ENCODE measurements at places on chromosomes 6 and 20.

DNA sequence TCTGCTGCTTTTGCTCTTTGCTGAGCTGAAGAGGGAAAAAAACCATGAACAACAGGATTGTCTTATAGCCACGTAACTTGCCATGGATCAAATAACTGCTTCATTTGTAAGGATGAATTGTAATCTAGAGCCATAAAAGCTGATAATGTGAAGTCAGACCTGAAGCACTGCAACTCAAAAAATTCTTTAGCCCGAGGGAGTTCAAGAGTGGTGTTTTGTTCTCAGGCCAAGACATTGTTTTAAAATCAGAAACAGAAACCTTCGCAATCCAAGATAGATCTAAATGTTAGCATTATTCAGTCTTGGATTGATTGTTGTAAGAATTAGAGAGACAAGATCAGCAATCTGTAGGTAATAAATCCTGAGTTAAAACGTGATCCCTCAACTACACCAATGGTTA, at the start of gene TRAPPC3L:
TSS of gene TRAPPC3L (minus strand) at position 34 of the 400 bp plus-strand sequence. CDS start 170 bp downstream, outside the sequence.
- DNase-seq, result no peak

- DNase-seq, result no peak
These were observed 54.7 kb downstream of the YTHDF1 start for GRCh38 chr20:63161176-63161651.

DNA sequence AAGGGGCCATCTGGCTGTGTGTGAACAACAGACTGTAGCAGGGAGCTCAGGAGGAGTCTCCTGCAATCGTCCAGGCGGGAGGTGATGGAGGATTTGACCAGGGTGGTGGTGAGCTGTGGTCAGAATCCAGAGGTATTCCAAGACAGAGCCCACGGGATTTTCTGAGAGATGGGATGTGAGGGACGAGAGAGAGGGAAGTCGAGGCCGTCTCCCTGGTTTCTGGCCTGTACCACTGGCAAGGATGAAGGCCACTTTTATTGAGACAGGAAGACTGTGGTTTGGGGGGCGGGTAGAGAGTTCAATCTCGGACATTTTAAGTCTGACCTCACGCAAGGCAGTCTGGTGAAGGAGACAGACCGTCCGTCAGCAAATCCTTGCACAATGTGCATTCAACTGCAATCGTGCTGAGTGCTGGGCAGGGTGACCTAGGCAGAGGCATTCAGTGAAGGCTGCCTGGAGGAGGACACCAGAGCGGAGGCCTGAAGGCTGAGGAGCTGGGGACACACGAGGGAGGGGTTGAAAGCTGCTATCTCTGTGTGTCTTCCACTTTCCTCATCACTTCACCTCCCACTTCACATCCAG, 53.9 kb downstream of the PREX1 start:
- DNase-seq, result no peak

DNA sequence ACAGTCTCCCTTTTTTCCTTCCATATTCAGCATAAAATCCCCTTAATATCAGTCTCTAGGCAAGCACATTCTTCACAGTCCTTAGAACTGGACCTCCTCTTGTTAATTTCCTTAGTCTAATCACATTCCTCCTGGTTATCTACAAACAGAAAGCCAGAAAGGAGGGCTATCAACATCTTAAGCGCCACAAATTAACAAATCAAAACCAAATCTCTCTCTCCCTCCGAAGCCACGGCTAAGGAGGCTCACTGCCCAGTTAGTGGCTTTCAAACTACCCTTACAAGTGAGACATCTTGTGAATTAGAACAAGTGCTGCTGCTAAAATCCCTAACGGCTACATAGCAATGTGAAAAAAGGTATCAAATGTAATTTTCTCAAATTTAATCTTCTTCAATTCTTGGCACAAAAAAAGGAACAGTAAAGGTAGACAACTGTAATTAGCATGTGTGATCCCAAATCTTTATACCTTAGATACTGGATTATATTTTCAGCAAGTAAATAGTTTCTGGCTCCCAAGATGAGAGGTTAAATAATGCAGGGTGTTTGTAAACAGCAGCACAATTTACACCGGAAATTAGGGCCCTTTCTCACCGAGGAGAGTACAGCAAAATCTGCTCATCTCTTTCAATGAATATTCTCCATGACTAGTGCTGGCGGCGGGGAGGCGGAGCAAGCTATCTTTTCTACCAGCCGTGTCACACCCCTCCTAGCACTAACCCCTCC, 1.4 kb upstream of the TRIM39 start:
- DNase-seq, result peak; percentile 62

DNA sequence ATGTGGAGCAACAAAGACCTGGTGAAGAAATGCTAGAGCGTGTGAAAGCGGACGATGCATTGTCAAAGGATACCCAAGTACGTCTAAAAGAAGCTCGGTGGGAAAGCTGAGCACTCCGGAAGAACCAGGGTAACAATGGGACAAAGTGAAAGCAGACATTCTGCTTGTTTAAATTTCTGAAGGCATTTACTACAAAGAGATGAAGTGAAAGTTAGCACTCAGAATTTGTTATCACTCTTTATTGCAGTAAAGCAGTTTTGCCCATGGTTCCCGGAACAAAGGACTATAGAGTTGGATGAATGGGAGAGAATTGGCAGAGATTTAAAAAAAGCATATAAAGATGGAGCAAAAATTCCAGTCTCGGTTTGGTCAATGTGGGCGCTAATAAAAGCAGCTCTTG, 12.8 kb upstream of the IRAK1BP1 start:
- DNase-seq, result no peak

GRCh38 chr6:165972139-165972802, 195.4 kb downstream of the TBXT start:
- no peak for DNase-seq

- peak; percentile 38 for DNase-seq
These were observed 3.5 kb upstream of the EFHC1 start for GRCh38 chr6:52416629-52417151.

GRCh38 chr6:158819213-158819976, at the start of gene EZR:
Gene EZR (minus strand): TSS chr6:158819368. CDS start chr6:158818093, 1,275 bp downstream.
- no peak for DNase-seq

GRCh38 chr6:63022631-63023030, 188.6 kb upstream of the FKBP1C start:
- no peak for DNase-seq
